ENCODE measurements at places on chromosomes 12 and 14.

GRCh38 chr12:73612551-73612950 is 925.1 kb upstream of the ATXN7L3B start:
- DNase-seq, result no peak

GRCh38 chr12:78331753-78332152 is 501.1 kb downstream of the NAV3 start:
- no peak for DNase-seq

GRCh38 chr14:72883961-72884360 is 9.9 kb downstream of the DPF3 start:
- DNase-seq, result no peak

GRCh38 chr12:45938566-45938965 is 51.8 kb downstream of the SCAF11 start:
- DNase-seq, result no peak

GRCh38 chr14:22598896-22599244 is 770 bp downstream of the ABHD4 start:
- DNase-seq, result no peak

DNA sequence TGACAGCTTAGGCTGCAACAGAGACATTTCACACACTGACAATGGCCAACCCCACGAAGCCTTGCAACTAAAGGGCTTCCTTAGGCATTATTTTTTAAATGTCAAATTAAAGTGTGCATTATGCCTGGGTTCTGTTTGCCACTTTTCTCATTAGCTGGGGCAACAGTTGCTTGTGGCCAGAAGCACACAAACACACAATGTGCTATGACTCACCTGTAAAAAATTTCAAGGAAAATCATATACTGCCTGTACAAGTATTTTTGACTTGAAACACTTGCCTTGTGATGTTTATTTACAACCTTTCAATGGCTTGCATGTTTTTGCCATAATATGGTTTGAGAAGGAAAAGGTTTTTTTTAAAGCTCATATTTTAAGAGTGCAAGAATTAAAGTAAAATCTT is 1.9 kb downstream of the NTN4 start:
- no peak for DNase-seq
